ENCODE measurements at places on chromosomes 1 and 21.

- no peak for DNase-seq
Observed at GRCh38 chr1:61102041-61102440, 19.7 kb downstream of the NFIA start.

DNA sequence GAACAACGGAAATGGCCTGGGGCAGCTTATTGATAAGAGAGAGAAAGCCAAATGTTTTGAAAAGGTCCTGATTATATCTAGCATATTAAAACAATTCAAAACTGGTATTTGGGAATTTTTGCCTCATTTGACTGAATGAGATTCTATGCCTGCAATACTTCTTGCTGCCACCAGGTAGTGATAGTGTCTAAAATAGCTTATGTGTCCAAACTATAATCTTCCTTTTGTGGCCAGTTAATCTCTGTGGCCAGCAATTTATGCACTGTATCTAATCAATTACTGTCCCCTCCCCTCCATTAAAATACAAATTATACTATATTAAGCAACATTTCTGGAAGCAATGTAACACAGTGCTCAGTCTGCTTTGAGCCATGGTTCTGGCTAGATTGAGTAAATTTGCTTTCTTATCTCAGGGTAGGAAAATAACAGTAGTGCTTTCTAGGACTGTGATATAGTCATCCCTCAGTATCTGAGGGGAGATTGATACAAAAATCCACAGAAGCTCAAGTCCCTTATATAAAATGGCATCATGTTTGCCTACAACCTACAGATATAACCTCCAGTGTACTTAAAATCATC is 91.8 kb downstream of the FOXD2 start:
- DNase-seq = no peak

- DNase-seq = no peak
Observed at GRCh38 chr1:201947697-201948008, 1.3 kb upstream of the LMOD1 start.

GRCh38 chr1:53518775-53519174 is 59.6 kb downstream of the DMRTB1 start:
- no peak for DNase-seq

- DNase-seq = no peak
Observed at GRCh38 chr1:225963735-225964530, 22.9 kb upstream of the LEFTY2 start.

GRCh38 chr1:22142315-22143064 is 407 bp downstream of the WNT4 start:
- DNase-seq = no peak

GRCh38 chr1:155859881-155860871 is 809 bp downstream of the SYT11 start:
- no peak for DNase-seq

- DNase-seq = peak; percentile 4
Observed at GRCh38 chr1:71587961-71588360, 507.1 kb upstream of the ZRANB2 start.

- DNase-seq = no peak
Observed at GRCh38 chr1:10498231-10498630, 23.5 kb downstream of the PEX14 start.

DNA sequence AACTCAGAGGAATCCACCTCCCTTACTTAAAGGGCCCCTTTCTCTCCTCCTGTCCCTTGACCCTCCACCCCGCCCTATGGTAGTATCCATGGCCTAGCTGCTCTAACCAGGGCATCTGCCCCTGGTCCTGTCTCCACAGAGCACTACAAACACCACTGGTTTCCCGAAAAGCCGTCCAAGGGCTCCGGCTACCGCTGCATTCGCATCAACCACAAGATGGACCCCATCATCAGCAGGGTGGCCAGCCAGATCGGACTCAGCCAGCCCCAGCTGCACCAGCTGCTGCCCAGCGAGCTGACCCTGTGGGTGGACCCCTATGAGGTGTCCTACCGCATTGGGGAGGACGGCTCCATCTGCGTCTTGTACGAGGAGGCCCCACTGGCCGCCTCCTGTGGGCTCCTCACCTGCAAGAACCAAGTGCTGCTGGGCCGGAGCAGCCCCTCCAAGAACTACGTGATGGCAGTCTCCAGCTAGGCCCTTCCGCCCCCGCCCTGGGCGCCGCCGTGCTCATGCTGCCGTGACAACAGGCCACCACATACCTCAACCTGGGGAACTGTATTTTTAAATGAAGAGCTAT is 1.7 kb downstream of the BTG2 start:
- no peak for DNase-seq

GRCh38 chr1:206460836-206461426 is 9.3 kb upstream of the IKBKE start:
- no peak for DNase-seq

DNA sequence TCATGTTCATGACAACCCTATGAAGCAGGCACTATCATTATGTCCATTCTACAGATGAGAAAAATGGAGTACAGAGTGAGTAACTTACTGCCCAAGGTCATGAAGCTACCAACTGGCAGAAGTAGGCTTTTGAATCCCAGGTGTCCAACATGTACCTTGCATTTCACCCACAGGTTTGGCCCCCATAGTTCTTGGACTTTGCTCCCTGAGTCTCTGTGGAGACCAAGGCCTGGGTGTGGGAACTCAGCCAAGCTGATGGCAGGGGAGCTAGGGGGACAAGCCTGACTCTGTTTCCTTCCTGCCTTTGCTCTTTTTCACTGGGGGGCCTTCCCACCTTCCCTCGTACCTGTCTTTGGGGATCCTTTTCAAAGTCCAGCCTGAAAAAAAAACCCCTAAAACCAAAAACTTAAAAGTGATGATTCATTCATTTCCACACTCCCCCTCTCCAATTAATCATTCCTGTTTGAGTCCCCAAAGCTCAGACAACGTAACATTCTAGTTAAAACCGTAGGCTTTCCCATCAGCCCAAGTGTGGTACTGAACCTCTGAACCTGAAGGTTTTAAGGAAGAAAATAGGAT is 8.5 kb upstream of the TTC22 start:
- DNase-seq = no peak

- DNase-seq = no peak
Observed at GRCh38 chr1:223233019-223233409, 90.0 kb upstream of the TLR5 start.

DNA sequence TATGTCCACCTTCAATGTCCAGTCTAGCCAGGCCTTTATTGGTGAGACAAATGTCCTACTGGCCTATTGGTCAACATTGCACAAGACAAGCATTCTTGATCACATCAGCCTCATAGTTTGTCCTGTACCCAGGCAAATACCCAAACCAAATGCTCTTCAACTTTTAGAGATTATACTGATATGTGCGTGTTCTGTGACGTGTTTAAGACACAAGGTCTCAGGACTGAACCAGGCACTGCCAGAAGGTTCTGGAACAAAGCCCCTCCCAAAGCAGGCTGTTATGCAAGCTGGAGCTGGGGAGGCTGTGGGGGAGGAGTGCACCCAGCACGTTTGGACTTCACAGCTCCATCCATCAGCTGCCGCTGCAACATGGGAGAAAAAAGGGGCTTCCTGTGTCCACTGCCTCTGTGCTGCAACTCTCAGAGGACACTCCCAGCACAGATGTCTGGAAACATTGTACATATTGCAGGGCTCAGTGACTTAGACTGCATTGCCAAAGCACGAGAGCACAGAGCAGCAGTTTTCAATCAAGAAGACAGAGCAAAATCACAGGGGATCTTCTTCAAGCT is 45.9 kb downstream of the NID1 start:
- DNase-seq = no peak

- no peak for DNase-seq
Observed at GRCh38 chr1:34398241-34398915, 221.7 kb downstream of the C1orf94 start.

- DNase-seq = no peak
Observed at GRCh38 chr1:109252167-109252892, 3.0 kb downstream of the CELSR2 start.

- peak; percentile 36 for DNase-seq
Observed at GRCh38 chr1:174114788-174115448, 44.4 kb upstream of the RABGAP1L start.

DNA sequence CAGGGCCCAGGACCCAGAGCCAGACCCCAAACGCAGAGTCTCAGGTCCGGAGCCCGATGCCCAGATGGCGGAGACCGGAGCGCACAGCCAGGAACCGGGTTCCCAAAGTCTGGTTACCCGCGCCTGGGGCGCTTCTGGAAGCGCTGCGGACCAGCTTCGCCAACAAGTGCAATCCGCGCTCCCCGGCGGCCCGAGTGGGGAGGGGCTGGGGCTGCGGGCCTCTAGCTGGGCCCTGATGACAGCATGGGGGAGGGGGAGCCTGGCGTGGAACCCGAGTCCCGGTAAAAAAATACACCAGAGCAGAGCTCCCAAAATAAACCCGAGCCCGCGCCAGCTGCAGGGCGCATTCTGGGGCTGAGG is 494 bp downstream of the NT5C1A start:
- DNase-seq = no peak

DNA sequence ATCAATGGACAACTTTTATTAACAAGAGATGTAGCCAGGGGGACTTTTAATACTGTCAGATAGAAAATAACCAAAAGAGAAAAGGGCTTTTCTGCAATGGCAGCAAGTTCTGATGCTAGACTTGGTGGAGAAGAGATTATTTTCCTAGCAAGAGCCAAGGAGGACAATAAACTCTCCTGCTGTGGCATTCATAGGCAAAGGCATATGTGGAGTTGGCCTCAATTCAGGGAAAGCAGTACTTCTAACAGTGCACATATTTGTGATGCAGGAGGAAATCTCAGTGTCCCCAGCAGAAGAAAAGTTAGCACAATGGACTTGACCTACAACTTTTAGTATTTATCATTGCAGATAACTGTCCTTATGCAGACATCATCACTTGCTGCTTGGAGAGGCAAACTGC is 75.1 kb upstream of the GRIK1 start:
- no peak for DNase-seq

GRCh38 chr1:204089044-204089751 is 16.3 kb downstream of the SOX13 start:
- no peak for DNase-seq

- DNase-seq = no peak
Observed at GRCh38 chr21:44440241-44441040, 14.9 kb upstream of the LRRC3 start.

DNA sequence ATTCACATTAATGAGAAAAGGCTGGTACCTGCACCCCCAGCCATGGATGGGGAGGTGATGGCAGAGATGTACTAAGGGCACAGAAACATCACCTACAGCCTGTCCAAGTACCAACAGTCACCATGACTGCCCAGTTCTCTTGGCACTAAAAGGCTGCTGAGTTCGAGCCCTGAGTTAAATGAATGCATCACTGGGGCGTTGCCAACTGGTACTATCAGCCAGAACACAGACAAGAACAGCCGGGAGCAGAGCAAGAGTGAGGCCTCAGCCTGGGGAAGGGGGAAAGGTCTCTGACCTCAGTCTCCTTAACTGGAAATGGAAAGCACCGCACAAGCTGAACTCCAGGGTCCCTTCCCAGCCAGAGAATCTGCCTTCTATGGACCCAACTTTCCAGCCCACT is 60.5 kb downstream of the GLIS1 start:
- no peak for DNase-seq

- DNase-seq = no peak
Observed at GRCh38 chr1:78104322-78104721, 58.6 kb downstream of the GIPC2 start.

DNA sequence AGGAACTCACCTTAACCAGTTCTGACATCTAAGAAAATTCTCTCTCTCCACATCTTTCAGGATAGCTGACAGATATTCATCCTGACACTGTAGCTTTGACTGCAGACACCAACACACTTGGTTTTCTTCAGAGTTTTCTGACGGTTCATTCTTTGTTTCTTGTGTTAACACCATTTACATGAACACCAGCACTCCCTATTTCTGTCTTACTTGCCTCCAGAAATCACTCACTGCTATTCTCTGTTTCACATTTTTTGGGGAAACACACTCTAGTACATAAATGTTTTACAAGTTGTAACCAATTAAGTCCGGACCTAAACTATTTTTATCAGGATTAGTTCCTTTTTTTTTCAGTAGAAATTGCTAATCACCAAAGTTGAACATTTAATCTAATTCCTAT is 15.4 kb downstream of the FLVCR1 start:
- no peak for DNase-seq

DNA sequence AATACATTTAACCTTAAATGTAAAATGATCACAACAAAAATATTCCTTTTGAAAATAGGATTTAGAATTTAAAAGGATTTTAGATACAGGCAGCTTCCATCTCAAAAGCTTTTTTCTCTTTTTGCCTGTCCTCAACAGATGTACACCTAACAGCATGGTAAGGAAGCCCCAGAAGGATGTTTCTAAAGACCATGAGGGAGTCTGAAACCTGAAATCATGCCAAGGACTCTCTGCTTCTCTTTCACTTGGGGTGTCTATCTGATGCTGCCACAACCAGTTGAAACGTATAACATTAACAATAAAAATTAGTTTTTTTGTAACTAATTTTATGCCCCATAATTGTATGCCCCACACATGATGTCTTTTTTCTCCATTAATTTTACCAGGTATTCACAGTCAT is 5.4 kb upstream of the ZNF281 start:
- no peak for DNase-seq

DNA sequence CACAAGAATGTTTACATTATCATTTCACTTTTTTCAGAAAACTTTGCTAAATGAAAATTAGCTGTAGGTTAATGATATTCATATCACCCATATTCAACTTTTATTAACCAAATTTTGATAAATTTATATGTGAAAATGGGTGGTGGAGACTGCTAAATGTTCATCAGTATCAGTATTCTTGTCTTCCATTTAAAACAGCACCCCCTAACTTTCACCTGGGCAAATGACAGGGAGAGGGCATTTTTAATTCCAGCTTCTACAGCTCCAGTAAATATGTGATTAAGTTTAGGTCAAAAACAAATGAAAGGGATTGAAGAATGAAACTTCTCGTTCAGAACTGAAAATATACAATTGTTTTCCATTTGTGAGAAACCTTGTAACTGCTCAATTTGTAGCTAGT is 722.2 kb downstream of the KCNT2 start:
- no peak for DNase-seq

DNA sequence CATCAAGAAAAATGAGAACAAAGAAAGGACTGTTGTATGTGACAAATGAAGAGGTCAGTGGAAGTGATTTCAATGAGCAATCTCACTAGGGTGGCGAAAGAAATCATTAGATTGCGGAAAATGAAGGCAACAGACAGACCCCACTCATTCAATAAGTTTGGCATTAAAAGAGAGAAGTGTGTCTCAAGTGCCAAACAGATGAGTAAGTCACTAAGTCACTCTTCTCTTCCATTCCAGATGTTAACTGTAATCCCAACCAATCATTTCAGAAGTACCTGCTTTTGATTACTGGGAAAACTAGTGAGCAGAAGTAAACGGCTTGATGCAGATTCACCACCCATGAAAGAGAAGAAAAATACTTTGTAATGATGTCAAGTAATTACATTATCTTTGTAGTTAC is 144.3 kb upstream of the PRMT6 start:
- DNase-seq = no peak

- no peak for DNase-seq
Observed at GRCh38 chr21:37405629-37406028, 39.1 kb downstream of the DYRK1A start.
